ENCODE measurements at places on chromosomes 6 and 20.
A peak's percentile ranks its signal among the peaks of the same experiment; 100 is the strongest.

GRCh38 chr6:7414811-7415210 lies 25.2 kb downstream of the RIOK1 start:
- no peak for DNase-seq

GRCh38 chr6:52749556-52750152 lies 13.6 kb downstream of the GSTA2 start:
- DNase-seq: no peak

DNA sequence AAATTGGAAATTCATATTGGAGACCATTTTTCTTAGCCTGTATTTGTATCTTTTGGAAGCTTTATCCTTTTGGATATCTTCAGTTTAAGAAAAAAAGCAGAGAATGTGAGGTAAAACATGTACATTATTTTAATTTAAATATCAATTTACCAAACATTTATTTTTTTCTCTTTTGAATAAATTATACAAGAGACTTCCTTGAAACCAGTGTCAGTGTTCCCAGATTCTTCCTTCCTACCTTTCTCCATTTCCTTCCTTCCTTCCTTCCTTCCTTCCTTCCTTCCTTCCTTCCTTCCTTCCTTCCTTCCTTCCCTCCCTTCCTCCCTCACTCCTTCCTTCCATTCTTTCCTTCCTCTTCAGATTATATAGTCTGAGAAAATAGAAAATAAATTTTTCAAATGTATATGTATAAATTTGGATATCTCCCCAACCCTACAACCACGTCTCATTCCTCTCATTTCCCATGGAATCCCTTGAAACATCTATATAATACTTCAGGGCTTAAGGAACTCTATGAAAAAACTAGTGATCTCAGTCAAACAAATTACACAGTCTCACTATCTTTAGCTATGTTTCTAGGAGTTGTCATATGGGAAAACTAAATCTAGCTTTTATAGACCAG lies 528.4 kb downstream of the GRIK2 start:
- DNase-seq: no peak

- no peak for DNase-seq
Measured at GRCh38 chr6:3721810-3722621, 29.5 kb downstream of the PXDC1 start.

- DNase-seq: peak; percentile 70
Measured at GRCh38 chr6:139027620-139028182, 844 bp upstream of the ABRACL start.

DNA sequence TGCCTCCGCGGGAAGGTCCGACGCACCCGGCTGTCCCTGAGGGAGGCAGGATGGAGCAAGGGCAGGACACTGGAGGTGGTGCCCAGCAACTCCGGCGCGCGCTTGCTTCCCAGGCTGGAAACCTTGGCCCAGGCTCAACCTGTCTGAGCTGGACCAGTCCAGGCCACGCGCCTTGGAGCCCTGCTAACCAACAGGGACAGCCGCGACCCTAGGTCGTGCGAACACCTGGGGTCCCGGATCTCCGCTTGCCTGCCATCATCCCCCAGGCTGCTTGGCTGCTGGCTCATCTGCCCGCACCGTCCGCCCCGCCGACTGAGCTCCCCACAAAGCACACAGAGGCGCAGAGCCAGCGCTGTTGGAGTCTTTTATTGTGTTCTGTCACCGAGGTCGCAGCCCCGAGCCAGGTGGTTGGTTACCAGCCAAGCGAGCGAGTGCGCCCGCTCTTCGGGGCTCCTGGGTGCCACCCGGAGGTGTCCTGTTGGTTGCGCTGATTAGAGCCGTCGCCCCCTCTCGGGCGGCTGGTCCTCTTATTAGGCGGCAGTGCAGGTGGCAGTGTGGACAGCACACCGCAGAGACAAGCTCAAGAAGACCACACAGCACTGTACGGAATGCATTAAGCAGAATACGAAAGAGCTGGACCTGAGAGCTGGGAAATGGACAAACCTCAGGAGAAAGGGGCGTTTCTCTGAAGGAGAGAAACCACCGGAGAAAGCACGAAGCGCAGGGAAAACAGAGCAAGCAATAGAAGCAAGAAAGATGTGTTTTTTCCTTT lies 3.8 kb downstream of the COL12A1 start:
- peak; percentile 18 for DNase-seq

GRCh38 chr6:137705160-137706082 lies 161.6 kb upstream of the TNFAIP3 start:
- peak; percentile 78 for DNase-seq

GRCh38 chr20:17843246-17844132 lies 125.1 kb downstream of the SNX5 start:
- DNase-seq: peak; percentile 5

- DNase-seq: no peak
Measured at GRCh38 chr20:61157301-61157700, 94.8 kb upstream of the CDH4 start.

GRCh38 chr20:50054626-50055511 lies 58.1 kb downstream of the UBE2V1 start:
- DNase-seq: no peak

GRCh38 chr6:74889635-74890034 lies 316.2 kb downstream of the COL12A1 start:
- DNase-seq: no peak

Data from stimulated activated CD4-positive, alpha-beta T cell treated with anti-CD3 and anti-CD28 coated beads, Interleukin-15, amount 100 ng/mL, for 24 hours (primary cell).